ENCODE measurements at places on chromosomes 3 and 15.

DNA sequence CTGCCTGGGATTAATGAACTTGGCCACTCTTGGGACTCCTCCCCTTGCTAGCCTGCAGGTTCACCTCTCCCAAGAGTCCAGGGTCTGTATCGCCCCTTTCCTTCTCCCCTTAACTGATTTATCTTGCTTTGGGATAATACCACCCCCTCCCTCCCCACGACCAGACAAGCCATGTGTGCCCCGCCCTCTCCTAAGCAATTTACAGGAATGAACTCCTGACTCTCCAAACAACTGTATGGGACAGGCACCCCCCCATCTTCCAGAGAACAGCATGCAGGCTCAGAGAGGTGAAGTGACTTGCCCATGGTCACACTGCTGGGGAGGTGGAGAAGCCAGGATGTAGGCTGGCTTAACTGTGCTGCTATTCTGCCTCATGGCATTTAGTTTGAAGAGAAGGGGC is 46.8 kb downstream of the RGMA start:
- DNase-seq: no peak

- no peak for DNase-seq
Observed at GRCh38 chr15:23437146-23437545, 9.9 kb downstream of the GOLGA6L2 start.

GRCh38 chr3:25338158-25338725 is 89.8 kb upstream of the RARB start:
- DNase-seq: no peak

GRCh38 chr3:25581823-25582222 is 82.9 kb downstream of the TOP2B start:
- no peak for DNase-seq

- DNase-seq: no peak
Observed at GRCh38 chr15:26686547-26687187, 86.2 kb downstream of the GABRB3 start.

GRCh38 chr3:1374471-1374870 is 281.6 kb downstream of the CNTN6 start:
- no peak for DNase-seq

DNA sequence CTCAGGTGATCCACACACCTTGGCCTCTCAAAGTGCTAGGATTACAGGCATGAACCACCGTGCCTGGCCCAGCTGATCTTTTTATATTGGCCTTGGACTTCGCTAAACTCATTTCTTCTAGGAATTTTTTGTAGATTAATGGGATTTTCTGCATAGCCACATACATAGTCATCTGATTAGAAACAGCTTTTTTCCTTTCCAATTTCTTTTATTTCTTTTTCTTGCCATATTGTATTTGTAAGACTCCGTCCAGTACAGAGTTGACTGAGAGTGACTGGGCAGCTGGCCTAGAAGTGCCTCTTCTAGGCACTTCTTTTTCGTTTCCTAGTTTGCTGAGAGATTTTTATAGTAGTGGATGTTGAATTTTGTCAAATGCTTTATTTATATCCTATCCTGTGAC is 37.4 kb downstream of the ARIH1 start:
- DNase-seq: no peak

DNA sequence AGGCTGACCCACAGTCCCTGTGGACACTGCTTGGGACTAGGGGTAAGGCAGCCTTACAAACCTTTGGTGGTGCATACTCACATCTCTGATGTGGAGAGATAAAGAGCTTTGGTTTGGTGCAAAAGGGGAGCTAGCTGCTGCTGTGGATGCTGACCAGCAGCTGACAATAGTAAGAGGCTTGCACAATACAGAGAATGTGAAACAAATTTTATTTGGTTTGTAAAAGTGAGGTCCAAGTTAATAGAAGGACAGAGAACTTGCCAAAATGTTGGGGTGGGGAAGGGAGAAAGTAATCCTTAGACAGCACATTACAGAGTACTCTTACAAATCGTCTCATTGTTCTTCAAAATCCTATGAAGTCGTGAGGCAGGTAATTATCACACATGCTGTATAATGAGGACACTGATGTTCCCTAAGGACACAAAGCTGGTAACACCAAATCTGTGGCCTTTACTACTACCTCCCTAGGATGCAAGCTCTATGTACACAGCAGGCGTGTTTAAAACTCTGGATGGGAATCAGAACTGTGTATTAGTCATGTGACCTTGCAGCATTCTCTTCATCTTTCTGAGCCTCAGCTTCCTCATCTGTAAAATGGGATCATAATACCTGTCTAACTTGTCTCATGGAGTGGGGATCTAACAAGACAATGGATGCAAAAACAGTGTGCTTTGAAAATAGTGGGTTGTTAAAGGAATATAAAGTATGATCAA is 21.6 kb downstream of the ARHGAP31 start:
- DNase-seq: no peak

DNA sequence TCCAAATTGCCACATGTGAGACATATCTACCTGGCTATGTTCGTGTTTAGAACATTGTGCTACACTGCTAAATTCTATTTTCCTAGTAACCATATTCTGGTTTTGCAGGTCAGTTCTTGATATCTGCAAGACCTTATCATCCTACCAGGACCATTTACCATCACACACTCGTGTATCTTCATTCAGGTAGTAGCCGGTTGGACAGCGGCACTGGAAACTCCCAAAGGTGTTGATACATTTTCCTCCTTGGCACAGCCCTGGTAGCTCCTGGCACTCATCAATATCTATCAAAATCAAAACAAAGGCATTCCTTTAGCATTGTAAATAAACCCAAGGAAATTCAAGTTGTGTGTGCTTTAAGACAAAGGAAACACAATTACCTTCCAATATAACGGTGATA is 134.2 kb downstream of the DUT start:
- no peak for DNase-seq

DNA sequence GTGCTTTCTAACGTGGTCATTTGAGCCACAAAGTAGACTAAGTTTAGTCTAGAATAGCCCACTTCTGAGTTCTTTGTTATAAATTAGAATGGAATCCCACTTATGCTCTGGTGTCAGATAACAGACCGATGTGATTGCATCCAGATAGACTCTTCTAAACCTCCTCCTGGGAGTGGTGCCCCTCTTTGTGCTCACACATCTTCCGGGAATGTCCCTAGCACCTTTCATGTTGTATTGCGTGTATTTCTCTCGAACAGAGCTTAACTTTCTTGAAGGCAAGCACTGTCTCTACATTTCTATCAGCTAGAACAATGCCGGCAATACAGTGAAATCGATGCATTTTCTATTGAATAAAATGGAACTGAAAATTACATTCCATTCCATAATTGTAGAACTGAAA is 23.0 kb downstream of the CP start:
- DNase-seq: no peak

- no peak for DNase-seq
Observed at GRCh38 chr15:35514759-35515158, 31.2 kb downstream of the DPH6 start.

GRCh38 chr3:82085356-82085755 is 323.9 kb upstream of the GBE1 start:
- no peak for DNase-seq

GRCh38 chr3:53703630-53704362 is 142.4 kb downstream of the CHDH start:
- DNase-seq: no peak

DNA sequence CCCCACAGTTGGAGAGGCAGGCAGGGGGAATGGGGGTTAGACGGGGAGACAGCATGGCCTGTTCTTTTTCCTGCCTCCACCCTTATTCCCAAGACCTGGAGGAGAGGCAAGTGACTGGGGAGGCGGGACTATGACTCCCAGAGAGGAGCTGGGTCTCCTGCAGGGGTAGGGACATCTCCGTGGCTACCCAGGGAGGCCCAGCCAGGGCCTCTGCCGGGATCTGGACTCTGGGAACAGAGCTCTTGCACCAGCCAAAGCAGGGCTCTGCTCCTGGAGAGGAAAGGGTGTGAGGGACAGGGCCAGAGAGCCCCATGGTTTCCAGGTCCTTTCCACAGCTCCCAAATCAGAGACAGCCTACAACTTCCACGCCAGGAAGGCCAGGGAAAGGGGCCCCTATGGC is 22.8 kb downstream of the CFAP100 start:
- no peak for DNase-seq

All from stimulated activated CD4-positive, alpha-beta T cell treated with anti-CD3 and anti-CD28 coated beads, Interleukin-1b, Interleukin-23, amount 100 ng/mL, for 1 hour (primary cell).